ENCODE measurements at places on chromosomes 6 and 20.

DNA sequence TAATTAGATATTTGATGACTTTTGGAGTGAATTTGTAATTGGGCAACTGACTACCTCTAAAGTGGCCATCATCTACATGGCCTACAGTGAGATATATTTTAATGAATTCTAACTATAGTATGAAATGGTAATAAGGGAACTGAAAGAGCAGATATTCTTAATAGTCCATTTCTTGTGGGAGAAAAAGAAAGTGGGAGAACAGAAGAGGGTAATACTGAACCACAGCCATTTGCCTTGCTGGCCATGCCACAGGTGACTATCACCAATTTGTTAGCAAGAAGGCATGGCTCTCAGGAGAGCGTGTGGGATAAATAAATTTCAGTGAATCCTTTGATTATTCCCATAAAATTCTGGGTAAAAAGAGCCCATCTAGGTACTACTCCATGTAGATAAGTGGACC lies 1074.0 kb upstream of the MAP3K7 start:
- DNase-seq: no peak

GRCh38 chr20:3768342-3769130 lies 983 bp upstream of the ADISSP start:
- peak; percentile 83 for DNase-seq

DNA sequence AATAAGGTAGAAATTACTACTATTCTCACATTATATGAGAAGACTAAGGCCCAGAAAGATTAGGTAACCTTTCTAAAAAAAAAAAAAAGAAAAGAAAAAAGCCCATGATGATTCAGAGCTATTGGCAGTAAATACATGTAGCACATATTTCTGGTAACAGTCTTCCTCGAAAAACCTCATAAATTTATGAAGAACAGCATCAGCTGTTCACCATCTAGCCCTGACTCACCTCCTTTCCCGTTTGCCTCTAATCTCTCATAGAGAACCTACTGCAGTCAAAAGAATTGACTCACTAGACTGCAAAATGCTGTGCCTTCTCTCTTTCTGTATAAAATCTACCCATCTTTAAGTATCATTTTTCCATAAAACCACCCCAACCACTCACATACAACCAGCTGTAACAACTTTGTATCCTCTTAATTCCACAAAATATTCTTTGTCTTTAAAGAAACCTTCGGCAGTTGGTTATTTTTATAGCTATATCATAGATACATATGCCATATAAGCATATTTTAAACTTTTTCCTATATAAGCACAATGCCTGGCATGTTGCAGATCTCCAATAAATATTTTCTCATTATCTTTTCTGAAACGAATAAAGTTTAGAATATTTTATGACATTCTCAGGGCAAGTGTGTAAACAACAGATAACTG lies 152.7 kb upstream of the ENPP5 start:
- DNase-seq: no peak

- DNase-seq: no peak
Measured at GRCh38 chr20:23652371-23652770, 14.6 kb upstream of the CST3 start.

- no peak for DNase-seq
Measured at GRCh38 chr6:166019214-166019613, 148.4 kb downstream of the TBXT start.

DNA sequence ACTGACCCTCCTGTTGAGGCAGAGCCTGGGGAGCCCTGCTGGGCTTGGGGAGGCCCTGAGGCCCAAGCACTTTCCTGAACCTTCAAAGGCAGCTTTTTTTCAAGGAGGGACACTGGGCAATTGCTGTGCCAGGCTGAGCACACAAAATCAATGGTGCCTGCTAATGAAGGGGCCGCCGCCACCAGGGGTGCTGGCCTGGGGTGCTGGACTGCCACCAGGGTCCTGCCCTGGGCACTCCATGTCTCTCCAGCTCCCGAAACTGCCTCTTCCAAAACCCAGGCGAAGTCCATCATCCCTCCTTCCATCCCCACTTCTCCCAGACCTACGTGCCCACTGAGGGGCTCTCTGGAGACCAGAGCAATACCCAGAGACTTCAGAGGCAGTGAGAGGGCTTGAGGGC lies 145.6 kb downstream of the GRM4 start:
- DNase-seq: no peak

- DNase-seq: no peak
Measured at GRCh38 chr20:25848222-25848621, 151.6 kb upstream of the ZNF337 start.

GRCh38 chr6:19663479-19663878 lies 173.7 kb upstream of the ID4 start:
- DNase-seq: no peak

GRCh38 chr20:25525867-25526266 lies 59.5 kb downstream of the NINL start:
- DNase-seq: peak; percentile 97

- DNase-seq: no peak
Measured at GRCh38 chr6:148835920-148836441, 89.2 kb downstream of the UST start.

DNA sequence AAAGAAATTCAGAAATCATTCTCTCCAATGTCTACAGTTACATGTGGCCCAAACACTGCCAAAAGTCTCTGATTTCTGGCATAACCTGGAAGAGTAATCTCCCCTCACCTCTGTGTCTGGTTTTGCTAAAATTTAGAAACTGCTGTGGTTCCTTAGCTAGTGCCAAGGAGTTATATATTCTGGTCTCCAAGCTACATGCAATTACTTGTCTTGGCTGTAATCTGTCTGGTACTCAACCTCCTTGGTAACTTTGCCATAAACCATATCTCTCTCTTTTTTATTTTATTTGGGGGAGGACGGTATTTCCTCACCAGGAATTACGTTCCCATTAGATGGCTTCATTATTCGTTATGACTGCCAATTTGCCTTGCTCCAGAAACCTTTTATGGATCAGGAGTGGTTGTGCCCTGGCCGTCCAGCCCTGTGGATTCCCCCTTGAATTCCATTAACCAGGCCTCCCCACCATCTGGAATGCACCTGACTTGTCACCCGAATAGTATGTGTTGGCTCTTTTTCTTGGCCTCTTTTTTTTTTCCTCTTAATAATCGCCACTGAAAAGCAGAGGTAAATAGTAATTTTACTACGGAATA lies 400.0 kb downstream of the CD83 start:
- DNase-seq: no peak

DNA sequence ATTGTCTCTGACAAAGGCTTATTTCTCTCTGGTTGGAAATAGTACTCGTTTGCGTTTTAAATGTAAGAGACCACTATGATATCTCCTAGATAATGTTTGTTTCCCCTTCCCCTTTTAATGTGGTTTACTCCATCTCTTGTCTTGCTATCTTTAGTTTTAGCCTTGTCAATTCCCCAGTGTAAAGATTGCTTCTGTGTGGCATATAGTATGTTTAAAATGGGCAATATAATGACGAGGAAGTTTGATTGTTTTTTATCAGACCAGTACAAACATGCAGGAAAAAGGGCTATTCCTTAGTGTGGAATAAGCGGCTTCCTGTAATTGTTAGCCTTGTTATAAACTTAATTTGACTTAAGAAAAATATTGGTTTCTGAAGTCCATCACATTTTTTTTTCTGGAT lies 3.1 kb downstream of the QKI start:
- no peak for DNase-seq

GRCh38 chr6:149060300-149060984 lies 257.1 kb upstream of the TAB2 start:
- peak; percentile 20 for DNase-seq

GRCh38 chr6:33443619-33444504 lies 10.5 kb upstream of the ZBTB9 start:
- no peak for DNase-seq

GRCh38 chr20:19819149-19819548 lies 61.1 kb downstream of the RIN2 start:
- peak; percentile 32 for DNase-seq

- no peak for DNase-seq
Measured at GRCh38 chr6:34518669-34519365, 37.3 kb downstream of the SPDEF start.

GRCh38 chr6:73560182-73560732 lies 39.4 kb upstream of the EEF1A1 start:
- peak; percentile 83 for DNase-seq

- no peak for DNase-seq
Measured at GRCh38 chr20:2745060-2745910, 52.7 kb downstream of the EBF4 start.

GRCh38 chr20:63483834-63484233 lies 11.4 kb upstream of the KCNQ2 start:
- DNase-seq: no peak

DNA sequence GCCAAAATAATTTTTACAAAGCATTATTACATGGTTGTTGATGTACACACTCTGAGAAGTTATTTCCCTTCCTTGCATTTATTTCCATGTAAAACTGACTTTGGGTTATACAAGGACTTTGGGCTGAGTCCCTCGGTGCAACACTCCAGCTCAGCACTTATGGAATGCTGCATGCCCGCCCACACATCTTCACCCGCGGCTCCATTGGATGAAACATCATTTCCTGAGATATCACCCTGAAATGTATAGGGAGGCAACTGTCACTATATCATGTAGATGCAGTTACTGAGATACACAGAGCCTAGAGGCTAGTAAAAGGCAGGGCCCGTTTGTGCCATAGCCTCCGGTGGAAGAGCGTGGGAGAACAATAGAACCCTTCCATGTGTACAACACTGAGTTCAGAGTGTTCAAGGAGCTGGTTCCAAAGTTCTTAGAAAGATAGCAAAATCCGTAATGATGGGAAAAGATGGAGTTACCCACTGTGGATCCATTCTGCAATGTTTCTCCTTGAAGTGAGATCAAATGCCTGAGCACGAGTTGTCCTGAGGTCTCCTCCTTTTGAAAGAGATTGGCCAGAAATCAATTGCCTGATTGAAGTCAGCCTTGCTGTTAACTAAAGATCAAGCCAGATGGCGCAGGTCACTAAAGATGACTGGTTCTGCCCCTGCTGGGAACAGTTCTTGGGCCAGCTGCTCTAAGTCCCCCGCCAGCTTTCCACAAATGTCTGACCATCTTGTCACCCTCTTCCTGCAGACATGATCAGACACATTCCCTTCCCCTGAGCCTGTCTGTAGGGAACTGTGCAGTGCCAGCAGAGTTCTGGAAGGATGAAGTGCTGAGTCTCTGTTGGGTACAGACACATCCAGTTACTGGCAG lies 100.9 kb upstream of the IYD start:
- no peak for DNase-seq

DNA sequence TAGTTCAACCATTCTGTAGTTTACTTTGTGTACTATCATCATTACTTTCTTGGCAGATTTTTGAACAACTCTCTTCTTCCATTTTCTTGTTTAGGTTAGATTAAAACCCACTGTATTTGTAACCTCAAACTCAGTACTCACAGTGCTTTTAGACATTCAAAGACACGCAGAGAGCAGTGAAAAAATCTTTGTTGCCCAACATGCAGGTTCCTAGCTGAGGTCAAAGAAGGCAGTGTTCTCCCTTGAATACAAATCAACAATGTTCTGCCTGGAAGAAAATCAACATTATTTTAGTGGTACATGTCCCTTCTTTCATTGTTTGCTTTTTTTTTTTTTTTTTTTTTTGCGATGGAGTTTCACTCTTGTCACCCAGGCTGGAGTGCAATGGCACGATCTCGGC lies 11.2 kb downstream of the CYB5R4 start:
- DNase-seq: peak; percentile 16

DNA sequence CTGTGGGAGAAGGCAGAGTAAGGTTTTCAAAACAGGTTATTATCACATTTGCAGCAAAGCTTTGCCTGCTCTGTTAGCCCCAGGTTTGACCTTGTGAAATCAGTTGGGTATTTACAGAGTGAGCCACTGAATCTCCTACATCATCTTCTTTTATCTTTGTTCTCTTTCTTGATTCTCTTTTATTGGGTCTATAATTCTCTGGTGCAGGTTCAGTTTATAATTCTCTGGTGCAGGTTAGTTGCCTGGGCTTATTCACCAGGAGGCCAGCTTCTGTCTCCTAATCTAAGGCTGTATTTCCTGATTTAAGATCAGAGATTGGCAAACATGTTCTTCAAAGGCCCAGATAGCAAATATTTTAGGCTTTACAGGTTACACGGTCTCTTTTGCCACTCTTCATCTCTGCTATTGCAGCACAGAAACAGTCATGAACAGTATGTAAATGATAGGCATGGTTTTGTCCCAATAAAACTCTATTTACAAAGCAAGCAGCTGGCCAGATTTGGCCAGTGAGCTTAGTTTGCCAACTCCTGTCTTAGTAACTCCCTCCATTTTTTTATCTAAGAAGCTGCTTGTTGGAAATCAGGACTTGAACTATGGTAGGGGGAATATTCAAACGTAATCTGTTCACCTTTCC lies 205.0 kb upstream of the RIMS1 start:
- no peak for DNase-seq

- DNase-seq: peak; percentile 57
Measured at GRCh38 chr20:10352934-10353824, 80.8 kb downstream of the MKKS start.

DNA sequence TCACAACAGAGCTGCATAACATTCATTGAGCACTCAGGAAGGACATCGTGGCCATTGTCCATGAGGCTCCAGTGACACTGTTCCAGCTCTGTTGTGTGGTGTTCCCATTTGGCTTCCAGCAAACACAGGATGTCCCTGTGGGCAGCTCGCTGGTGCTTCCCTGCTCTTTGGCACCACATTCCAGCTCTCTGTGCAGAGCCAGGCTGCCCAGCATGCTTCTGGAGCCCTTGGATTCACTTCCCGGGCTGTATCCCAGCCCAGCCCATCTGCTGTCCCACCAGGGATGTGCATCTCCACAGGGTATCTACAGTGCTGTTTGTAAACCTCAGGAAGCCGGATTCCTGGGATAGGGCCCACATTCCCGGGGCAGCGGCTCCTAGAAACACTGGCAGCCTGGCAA lies 57.2 kb downstream of the CTCFL start:
- no peak for DNase-seq

GRCh38 chr6:131635384-131636340 lies 1.4 kb upstream of the ENPP3 start:
- DNase-seq: peak; percentile 78

GRCh38 chr6:98946879-98947410 lies 801 bp downstream of the FBXL4 start:
- DNase-seq: no peak

DNA sequence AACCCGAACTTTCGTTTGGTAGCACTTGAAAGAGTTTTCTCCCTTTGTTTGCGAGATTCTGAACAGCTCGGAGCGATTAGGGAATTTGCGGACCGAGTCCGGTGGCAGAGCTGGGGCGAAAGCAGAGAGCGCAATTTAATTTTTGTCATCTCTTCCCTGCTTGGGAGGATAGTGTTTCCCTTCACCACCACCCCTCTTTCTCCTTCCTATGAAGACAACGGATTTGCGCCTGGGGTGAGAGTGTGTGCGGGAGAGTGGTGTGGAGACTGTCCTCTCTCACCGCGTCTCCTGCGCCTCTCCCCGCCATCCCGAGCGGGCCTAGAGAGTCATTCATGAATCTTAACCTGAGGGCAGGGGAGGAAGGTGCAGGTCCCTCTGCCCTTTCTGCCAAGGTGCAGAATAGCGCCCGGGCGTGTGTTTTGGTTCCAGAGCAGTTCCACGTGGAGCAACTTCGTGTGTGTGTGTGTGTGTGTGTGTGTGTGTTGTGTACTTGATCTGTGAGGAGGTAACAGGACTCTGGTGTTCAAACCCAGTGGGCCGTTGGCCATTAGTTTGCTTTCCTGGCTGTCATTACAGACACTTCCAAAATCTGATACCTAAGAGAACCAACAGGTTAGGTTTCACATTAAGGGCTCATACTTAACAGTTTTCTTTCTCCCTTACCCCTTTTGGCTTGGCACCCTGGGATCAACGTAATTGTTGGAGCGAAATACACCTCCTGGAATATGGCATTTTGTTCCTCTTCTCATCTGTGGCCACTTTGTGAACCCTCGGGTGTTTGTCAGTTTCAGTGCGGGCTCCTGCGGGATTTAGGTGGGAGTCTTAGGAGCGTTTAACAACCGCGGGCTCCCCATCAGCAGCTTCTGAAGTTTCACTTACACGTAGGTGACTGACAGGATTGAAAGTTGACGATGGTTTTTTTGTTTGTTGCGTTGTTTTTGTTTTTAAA lies 1.8 kb downstream of the EYA4 start:
- no peak for DNase-seq
